Amniotic stem cell (primary cell): ENCODE measurements at places on chromosomes 2 and 18.

- DNase-seq = no peak
These were observed 5.3 kb upstream of the NCK2 start for GRCh38 chr2:105739426-105739825.

DNA sequence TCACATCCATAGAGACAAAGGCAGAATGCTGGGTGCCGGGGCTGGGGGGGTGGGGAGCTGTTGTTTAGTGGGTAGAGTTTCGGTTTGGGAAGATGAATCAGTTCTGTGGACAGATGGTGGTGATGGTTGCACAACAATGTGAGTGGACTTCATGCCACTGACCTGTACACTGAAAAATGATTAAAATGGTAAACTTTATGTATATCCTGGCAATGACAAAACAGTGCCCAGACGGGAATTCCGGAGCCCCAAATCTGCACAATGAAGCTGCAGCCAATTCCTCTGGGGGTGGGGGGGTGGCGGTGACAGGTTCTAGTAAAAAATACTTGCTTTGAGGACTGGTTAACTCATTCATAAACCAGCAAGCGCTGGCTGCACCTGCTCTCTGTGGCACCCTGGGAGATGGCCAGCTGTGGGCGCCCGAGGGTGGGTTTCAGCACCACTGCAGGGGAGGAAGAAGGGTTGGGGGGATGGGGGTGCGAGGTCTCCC is 81.8 kb upstream of the HPCAL1 start:
- DNase-seq = no peak

DNA sequence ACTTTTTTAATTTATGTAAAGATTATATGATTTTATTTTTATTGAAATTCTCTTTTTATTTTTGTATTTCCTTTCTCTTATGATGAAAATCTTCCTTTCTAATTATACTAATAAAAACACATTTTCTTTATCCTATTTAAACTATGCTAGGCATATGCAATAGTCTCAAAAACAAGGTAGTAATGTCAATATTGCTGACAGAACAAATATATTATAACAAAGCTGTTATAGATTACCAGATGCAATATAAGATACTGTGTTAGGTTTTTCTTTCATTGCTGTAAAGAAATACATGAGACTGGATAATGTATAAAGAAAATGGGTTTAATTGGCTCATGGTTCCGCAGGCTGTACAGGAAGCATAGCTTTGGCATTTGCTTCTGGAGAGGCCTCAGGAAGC is 631.2 kb upstream of the SOX11 start:
- DNase-seq = no peak

GRCh38 chr18:23825496-23825895 is 136.2 kb downstream of the LAMA3 start:
- no peak for DNase-seq

GRCh38 chr18:23357996-23358594 is 95.0 kb upstream of the RIOK3 start:
- no peak for DNase-seq
